ENCODE measurements at places on chromosomes 11 and 22.

DNA sequence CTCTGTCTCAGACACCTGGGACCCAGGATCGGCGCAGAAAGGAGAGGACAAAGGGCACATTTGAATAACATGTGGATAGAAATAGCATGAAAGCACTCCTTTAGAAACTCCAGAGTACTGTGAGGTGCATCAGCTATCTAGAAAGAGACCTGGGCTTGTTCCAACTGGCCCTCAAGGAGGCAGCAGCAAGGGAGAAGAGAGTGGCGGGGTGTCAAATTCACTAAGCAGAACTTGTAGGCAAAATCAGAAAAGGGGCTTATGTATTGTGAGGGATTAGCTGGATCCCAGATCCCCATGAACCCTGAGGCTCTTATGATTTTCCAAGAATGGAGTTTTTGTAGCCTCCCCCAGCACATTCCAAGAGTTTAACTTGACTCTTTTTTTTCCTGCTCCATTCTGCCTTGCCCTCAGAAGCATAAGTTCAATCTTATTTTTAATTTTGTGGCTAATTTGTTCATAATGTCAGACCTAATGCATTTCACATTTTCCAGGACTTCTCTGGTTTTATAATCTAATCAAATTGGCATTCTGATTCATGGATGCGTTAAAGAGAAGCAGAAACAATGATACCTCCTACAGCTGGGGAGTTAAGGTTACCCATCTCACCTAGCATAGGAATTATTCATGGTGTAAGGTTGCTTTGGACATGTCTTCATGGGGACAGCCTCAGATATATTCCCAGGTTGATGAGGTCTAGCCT lies 33.6 kb downstream of the USH1C start:
- no peak overlapping the region for H3K4me3 ChIP-seq
- H3K36me3 ChIP-seq: no peaks in the 10 kb centered on the region
- peaks cover 10% of the 10 kb centered on the region for H3K4me1 ChIP-seq
- no peaks in the 10 kb centered on the region for H3K27me3 ChIP-seq
- DNase-seq: no peak

GRCh38 chr11:72004515-72005346 lies 6.0 kb downstream of the IL18BP start:
- no peak overlapping the region for H3K4me3 ChIP-seq
- H3K27me3 ChIP-seq: no peaks in the 10 kb centered on the region
- H3K36me3 ChIP-seq: peaks cover 85% of the 10 kb centered on the region
- DNase-seq: no peak
- no peak overlapping the region for H3K27ac ChIP-seq
- H3K4me1 ChIP-seq: peaks cover 7% of the 10 kb centered on the region

DNA sequence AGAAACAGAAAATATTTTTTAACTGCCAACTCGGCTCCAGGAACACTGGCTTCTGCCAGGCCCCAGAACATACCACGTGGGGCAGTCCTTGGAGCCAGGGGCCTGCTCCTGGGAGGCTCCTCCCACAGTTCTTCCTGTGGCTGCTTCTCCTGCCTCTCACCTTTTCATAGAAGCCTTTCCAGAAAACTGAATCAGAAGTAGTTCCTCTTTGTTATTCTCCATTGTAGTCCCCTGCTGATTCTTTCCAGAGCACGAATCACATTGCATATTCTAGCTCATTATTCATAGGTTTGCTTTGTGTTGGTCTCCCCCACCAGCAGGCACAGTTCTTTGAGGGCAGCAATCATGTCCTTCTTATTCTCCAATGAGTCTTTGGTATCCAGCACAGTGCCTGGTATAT lies 106.0 kb downstream of the EFCAB6 start:
- H3K4me1 ChIP-seq: no peaks in the 10 kb centered on the region
- no peaks in the 10 kb centered on the region for H3K36me3 ChIP-seq
- H3K27ac ChIP-seq: no peak overlapping the region
- no peak for DNase-seq
- H3K27me3 ChIP-seq: no peaks in the 10 kb centered on the region

GRCh38 chr11:3108183-3108721 lies 51.0 kb upstream of the CARS1 start:
- H3K4me1 ChIP-seq: no peaks in the 10 kb centered on the region
- no peaks in the 10 kb centered on the region for H3K36me3 ChIP-seq
- H3K27me3 ChIP-seq: no peaks in the 10 kb centered on the region
- H3K27ac ChIP-seq: no peak overlapping the region
- H3K4me3 ChIP-seq: no peak overlapping the region
- DNase-seq: no peak

DNA sequence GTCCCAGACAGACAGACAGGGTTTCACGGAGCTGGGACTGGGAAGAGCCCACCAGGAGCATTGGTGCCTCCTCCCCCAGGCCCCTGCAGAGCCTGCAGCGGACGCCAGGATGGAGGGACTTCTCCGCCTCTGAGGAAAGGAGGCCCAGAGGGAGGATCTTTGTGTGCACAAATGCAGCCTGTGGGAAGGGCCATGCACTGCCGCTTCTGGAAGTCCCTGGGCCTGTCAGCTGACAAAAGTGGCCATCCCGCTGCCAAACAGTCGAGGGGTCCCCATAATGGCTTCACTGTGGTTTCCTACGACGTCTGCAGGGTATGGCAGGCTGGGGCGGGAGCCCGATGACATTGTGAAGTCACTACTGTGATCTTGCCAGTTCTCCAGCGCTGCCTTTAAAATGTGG lies 73.8 kb downstream of the TP53I11 start:
- no peaks in the 10 kb centered on the region for H3K27me3 ChIP-seq
- no peaks in the 10 kb centered on the region for H3K36me3 ChIP-seq
- no peak overlapping the region for H3K4me3 ChIP-seq
- H3K4me1 ChIP-seq: no peaks in the 10 kb centered on the region
- H3K27ac ChIP-seq: no peak overlapping the region

DNA sequence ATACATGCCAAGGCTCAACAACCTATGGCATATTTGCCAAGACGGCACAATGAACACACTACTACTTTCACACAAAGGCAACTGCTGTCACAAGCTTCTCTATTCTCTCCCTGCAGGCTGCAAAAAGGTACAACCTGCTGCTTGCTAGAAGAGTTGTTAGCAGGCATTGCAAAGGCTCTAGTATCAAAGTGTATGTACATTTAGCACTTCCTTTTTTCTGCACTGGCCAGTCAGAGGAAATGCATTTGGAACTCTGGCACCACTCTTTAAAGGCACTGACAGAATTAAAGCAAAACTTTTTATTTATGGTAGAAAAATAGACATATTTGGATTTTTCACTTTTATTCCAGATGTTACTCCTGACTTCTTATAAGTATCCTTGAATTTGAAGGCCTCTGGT lies 125.9 kb downstream of the CWF19L2 start:
- no peaks in the 10 kb centered on the region for H3K27me3 ChIP-seq
- no peaks in the 10 kb centered on the region for H3K4me1 ChIP-seq
- H3K36me3 ChIP-seq: peaks cover 8% of the 10 kb centered on the region
- H3K27ac ChIP-seq: no peak overlapping the region
- DNase-seq: no peak

DNA sequence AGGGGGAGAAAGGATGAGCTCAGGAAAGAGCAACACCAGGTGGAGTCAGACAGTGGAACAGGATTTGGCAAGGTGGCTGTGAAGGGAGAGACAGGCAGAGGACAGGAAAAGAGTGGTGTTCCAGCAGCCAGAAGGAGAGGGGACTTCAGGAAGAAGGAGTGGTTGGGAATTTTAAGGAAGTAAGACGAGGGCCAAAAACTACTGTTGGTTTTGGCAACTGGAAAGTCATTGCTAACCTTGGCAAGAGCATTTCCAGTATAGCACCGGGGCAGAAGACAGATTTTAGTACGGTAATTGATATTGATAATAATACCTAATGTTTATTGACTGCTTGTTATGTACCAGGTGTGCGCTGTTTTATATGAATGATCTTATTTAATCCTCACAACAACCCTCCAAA lies 15.4 kb upstream of the DDX6 start:
- H3K4me3 ChIP-seq: no peak overlapping the region
- no peaks in the 10 kb centered on the region for H3K27me3 ChIP-seq
- no peak overlapping the region for H3K27ac ChIP-seq
- DNase-seq: no peak
- H3K36me3 ChIP-seq: no peaks in the 10 kb centered on the region

GRCh38 chr22:20779818-20780158 lies 5.9 kb downstream of the SERPIND1 start:
- DNase-seq: no peak
- no peak overlapping the region for H3K4me3 ChIP-seq
- H3K4me1 ChIP-seq: peaks cover 8% of the 10 kb centered on the region
- no peaks in the 10 kb centered on the region for H3K27me3 ChIP-seq
- no peaks in the 10 kb centered on the region for H3K36me3 ChIP-seq

- no peak overlapping the region for H3K27ac ChIP-seq
- H3K4me3 ChIP-seq: no peak overlapping the region
- H3K4me1 ChIP-seq: no peaks in the 10 kb centered on the region
- peaks cover 4% of the 10 kb centered on the region for H3K36me3 ChIP-seq
- DNase-seq: no peak
Observed at GRCh38 chr11:80846979-80847378, 1406.1 kb upstream of the TENM4 start.

DNA sequence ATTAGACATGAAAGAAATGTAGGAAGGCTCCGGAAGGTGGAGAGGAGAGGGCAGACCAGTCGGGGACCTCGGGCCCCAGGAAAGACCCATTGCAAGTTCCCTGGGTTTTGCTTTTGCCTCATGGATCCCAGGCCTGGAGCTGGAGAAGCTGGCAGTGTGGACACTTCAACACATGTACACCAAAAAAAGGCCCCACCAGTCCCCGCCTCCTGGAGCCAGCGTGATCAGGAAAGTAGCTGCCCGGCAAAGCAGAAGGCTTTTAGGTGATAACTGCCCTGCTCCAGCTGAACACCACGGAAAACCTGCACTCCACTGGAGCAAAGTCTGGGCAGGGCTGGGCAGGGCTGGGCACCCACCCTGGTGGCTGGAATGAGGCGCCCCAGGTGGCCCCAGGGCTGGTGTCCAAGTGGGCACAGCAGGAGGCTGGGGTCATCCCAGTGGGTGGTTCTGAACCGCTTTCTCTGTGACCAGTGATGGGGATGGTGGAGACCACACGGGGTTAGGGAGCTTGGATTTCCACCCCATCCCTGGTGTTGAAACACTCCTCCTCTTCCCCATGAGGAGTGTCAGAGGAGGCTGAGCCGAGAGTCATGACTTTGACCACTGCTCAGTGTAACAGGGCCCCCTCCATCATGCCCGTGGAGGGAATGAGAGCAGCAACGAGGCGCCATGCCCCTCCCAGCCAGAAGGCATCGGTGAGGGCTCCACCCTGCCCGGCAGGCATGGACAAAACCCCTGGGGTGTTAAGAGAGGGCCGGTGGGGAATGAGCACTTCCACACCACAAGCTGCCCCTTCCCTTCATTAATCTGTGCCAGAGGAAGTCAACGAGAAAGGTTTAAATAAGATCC lies 16.9 kb upstream of the MUC5AC start:
- no peaks in the 10 kb centered on the region for H3K27me3 ChIP-seq
- H3K4me3 ChIP-seq: no peak overlapping the region
- no peak overlapping the region for H3K27ac ChIP-seq
- H3K4me1 ChIP-seq: no peaks in the 10 kb centered on the region
- no peaks in the 10 kb centered on the region for H3K36me3 ChIP-seq
- peak; percentile 7 for DNase-seq

DNA sequence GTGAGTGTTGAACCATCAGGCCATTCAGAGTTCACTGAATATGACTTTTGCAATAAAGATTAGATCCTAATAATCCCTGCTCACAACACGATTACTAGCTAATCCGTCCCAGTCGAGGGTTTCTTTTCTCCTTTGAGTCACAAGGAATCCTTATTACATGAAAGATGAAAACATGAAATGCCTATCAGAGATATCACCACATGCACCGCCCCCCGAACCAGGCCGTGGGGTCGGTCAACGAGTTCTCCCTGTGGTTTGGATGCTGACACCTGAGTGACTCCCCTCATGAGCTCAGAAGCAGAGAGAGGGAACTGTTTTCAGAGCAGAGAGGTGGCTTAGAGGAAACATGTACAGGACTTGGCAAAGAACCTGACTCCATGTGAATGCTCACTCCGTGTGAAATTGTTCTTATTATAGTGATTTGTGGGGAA lies 263.3 kb downstream of the ETS1 start:
- H3K36me3 ChIP-seq: no peaks in the 10 kb centered on the region
- H3K4me1 ChIP-seq: no peaks in the 10 kb centered on the region
- no peaks in the 10 kb centered on the region for H3K27me3 ChIP-seq
- H3K27ac ChIP-seq: no peak overlapping the region

DNA sequence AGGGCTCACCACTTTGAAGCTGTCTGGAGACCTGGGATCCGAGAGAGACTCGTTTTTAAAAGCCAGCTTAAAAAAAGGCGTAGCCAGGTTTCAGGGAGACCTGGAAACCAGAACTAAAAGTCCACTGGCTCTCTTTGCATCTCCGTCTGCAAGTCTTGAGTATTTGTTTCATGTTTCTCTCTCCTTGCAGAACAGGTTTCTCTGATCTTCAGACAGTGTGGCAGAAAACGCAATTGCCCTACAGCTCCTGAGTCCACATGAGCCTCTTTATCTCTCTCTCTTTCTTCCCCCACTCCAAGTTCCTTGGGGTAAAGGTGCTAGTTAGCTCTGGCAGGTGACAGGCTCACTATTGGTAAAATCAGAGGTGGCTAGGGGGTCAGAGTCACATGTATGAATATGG lies 67.0 kb upstream of the AMPD3 start:
- no peak for DNase-seq
- H3K27me3 ChIP-seq: no peaks in the 10 kb centered on the region
- no peak overlapping the region for H3K4me3 ChIP-seq
- no peaks in the 10 kb centered on the region for H3K36me3 ChIP-seq
- peak overlapping the region; percentile 56 for H3K27ac ChIP-seq
